SK-N-SH (cell line): ENCODE measurements at places on chromosomes 4 and X. TPM values are rescaled to one million over a fixed set of nuclear protein-coding genes. Genes with fewer than 3 reads are reported as not detected.

GRCh38 chr4:28254003-28254402 lies 1393.4 kb downstream of the STIM2 start:
- no peaks in the 10 kb centered on the region for H3K27me3 ChIP-seq
- H3K4me3 ChIP-seq = no peak overlapping the region
- H3K27ac ChIP-seq = no peak overlapping the region
- no peaks in the 10 kb centered on the region; the same call in 1 of the 2 replicates for H3K4me1 ChIP-seq

GRCh38 chrX:112056476-112056875 lies 26.1 kb downstream of the TRPC5 start:
- H3K27me3 ChIP-seq = no peaks in the 10 kb centered on the region
- no peak overlapping the region for H3K27ac ChIP-seq
- no peaks in the 10 kb centered on the region for H3K4me1 ChIP-seq
- no peaks in the 10 kb centered on the region for H3K36me3 ChIP-seq
- DNase-seq = no peak
- H3K4me3 ChIP-seq = no peak overlapping the region

GRCh38 chr4:81164126-81164525 lies 50.9 kb downstream of the PRKG2 start:
- H3K27me3 ChIP-seq = no peaks in the 10 kb centered on the region
- H3K27ac ChIP-seq = no peak overlapping the region
- no peaks in the 10 kb centered on the region for H3K36me3 ChIP-seq
- no peaks in the 10 kb centered on the region; the same call in 1 of the 2 replicates for H3K4me1 ChIP-seq
- DNase-seq = no peak

- peaks cover 6% of the 10 kb centered on the region for H3K4me1 ChIP-seq
- no peaks in the 10 kb centered on the region for H3K27me3 ChIP-seq
- no peak overlapping the region for H3K4me3 ChIP-seq
- no peak for DNase-seq
These were observed 162.0 kb upstream of the MAB21L2 start for GRCh38 chr4:150419939-150420338.

- peaks cover 17% of the 10 kb centered on the region for H3K4me1 ChIP-seq
- H3K27me3 ChIP-seq = no peaks in the 10 kb centered on the region
- no peaks in the 10 kb centered on the region for H3K36me3 ChIP-seq
These were observed 23.8 kb upstream of the PLAC1 start for GRCh38 chrX:134682081-134682480.

- H3K36me3 ChIP-seq = no peaks in the 10 kb centered on the region
- no peaks in the 10 kb centered on the region for H3K27me3 ChIP-seq
These were observed 22.7 kb downstream of the POU4F2 start for GRCh38 chr4:146661367-146661766.

DNA sequence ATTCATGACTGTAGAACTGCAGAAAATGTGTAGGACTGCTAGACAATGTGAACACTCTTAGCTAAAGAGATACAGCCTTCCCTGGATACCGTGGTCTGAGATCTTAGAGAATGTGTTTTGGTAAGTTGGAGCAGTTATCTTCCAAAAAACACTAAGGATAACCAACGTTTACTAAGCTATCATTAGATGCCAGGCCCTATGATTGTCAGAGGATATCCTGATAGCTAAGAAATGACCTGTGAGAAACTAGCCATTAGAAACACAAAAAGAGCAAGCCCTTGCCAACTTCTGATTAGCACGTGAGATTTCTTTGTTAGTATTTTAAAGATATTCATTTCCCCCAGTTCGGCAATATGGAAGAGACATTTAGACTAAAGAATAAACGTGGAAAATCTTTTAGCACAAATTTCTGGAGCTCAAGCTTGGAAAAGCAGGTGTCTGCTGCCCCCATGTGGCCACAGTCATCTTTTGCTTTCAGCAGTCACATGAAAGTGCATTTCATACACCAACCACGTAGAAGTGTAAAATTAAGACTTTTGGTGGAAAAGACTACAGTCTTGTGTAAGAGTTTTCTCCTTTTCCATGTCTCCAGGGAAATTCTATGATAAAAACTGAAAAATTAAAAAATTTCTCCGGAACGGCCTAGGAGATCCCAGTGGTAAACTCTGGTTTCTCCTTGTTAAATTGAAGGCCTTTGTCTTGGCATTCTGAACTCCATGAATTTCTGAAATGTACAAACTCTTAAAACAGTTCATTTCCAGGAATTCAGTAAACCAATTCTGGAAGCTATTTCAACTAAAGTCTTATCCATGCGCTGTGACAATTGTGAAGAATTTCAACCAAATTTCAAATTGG lies 136.4 kb downstream of the ZNF674 start:
- DNase-seq = peak; percentile 57
- no peak overlapping the region for H3K4me3 ChIP-seq
- 0 out of 2 replicates have a peak, but pooled peaks cover 8% of the 10 kb centered on the region for H3K27me3 ChIP-seq
- peak overlapping the region; percentile 14; the same call in 1 of the 2 replicates for H3K27ac ChIP-seq
- no peaks in the 10 kb centered on the region for H3K4me1 ChIP-seq

DNA sequence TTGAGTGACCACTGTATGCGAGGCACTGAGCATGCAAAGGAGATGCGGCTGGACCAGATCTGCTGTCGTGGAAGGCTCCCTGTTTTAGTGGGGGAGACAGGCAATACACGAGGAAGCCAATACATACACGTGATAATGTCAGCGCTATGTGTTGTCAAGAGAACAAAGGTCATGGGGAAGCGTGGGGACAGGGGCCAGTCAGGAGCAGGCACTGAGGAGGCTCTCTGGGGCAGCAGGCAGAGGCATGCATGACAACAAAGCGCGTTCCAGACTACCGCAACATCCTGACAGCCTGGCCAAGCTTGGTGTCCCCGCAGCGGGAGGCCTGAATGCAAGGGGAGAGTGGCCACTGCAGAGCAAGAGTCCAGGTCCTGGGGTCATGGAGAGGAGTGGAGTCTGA lies 61.9 kb downstream of the DCTD start:
- no peak overlapping the region for H3K4me3 ChIP-seq
- H3K27me3 ChIP-seq = no peaks in the 10 kb centered on the region; the same call in 1 of the 2 replicates
- DNase-seq = no peak
- H3K4me1 ChIP-seq = no peaks in the 10 kb centered on the region

- no peak overlapping the region for H3K4me3 ChIP-seq
- no peaks in the 10 kb centered on the region for H3K27me3 ChIP-seq
- H3K27ac ChIP-seq = no peak overlapping the region
- DNase-seq = no peak
- H3K4me1 ChIP-seq = no peaks in the 10 kb centered on the region
These were observed 48.4 kb downstream of the RWDD4 start for GRCh38 chr4:183610613-183611012.

DNA sequence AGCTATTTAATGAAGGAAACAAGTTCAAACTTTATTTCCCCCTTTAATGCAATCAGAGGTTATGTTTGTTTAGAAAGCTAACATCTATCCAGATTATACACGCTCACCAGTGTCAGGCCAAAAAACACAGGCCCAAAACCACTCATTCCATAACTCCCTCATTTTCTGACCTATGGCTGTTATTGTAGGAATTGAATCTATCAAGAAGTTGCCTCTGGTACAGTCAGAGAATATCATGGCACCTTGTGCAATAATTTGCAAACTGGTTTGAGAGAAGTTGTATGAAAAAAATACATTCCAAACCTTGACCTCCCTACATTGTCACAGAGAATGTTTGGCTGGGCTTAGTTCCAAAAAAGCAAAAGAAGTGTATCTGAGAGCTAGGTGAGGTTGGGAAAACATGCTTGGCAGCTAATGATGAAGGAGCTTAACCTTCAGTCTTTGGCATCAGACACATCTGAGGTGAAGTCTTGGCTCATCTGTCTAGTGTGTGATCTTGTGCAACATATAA lies 591.0 kb downstream of the ANKRD50 start:
- H3K4me3 ChIP-seq = no peak overlapping the region
- no peaks in the 10 kb centered on the region for H3K27me3 ChIP-seq
- H3K4me1 ChIP-seq = no peaks in the 10 kb centered on the region
- no peak overlapping the region for H3K27ac ChIP-seq

DNA sequence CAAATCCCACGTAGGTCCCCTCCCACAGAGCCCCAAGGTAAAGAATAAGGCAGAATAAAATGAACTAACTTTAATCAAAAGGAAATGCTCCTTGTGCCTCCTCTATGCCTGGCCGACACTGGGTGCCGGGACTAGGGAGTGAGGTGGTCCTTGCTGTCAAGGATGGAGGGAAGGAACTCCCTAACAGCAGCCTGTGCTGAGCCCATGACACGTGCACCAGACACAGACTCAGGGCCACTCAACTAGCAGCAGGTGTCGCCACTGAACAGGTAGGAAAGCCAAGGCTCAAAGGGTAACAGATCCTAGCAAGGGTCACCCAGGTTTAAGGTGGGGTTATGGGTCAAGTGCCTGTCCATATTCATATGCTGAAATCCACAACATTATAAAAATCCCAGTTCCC lies 29.2 kb downstream of the MSX1 start:
- H3K4me3 ChIP-seq = no peak overlapping the region
- H3K27ac ChIP-seq = no peak overlapping the region
- H3K4me1 ChIP-seq = no peaks in the 10 kb centered on the region
- peaks cover 8% of the 10 kb centered on the region; the same call in 1 of the 2 replicates for H3K27me3 ChIP-seq
- no peak for DNase-seq

- DNase-seq = no peak
- no peaks in the 10 kb centered on the region for H3K4me1 ChIP-seq
- H3K36me3 ChIP-seq = no peaks in the 10 kb centered on the region
- H3K27ac ChIP-seq = no peak overlapping the region
- H3K4me3 ChIP-seq = no peak overlapping the region
These were observed 52.1 kb downstream of the HTR2C start for GRCh38 chrX:114635986-114636385.

DNA sequence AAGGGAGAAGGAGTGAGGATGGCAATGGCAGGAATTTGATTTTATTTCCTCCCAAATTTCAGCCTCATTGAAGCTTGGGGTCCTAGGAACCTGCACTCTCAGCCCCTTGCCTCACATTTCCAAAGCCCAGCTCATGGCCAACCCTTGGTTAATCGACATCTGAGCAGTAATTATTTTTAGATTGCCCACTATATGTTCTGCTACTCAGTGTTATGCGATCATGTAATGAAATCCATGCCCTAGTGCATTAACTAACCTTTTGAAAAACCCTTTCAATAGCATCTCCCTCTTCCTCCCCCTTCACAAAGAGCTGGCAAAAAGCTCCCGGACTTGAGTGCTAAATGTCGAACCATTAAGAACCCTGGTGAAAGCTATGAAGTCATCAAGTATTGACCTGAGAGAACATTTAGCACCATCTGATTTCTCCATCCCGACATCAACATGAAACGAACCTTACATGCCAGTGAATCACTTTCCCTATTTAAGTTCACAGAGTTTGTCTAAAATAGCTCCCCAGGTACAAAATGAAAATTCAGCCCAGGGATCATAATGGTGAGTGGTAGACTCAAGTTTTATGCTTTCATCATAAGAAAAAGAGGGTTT lies 59.2 kb upstream of the RPS6KA3 start:
- no peak overlapping the region for H3K4me3 ChIP-seq
- no peaks in the 10 kb centered on the region for H3K4me1 ChIP-seq
- no peak overlapping the region for H3K27ac ChIP-seq

DNA sequence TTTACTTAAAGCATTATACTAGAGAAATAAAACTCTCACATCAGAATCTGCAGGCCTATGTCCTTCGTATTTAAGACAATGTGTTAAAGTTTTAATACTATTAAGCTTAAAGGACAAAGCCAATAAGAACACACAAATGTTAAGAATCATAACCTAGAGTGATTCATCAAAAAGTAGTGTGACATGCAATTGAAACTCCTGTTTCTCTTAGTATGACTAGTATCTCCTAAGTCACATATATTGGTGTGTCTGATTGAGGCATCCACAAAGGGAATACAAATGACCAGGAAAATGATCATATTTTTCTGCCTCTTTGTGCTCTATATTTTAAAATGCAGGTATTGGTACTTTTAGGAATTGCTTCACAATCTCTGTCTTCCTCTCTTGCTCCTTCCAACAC lies 23.8 kb downstream of the GPRASP3 start:
- no peaks in the 10 kb centered on the region for H3K27me3 ChIP-seq
- no peak for DNase-seq
- H3K36me3 ChIP-seq = no peaks in the 10 kb centered on the region
- no peak overlapping the region for H3K27ac ChIP-seq
- no peak overlapping the region for H3K4me3 ChIP-seq

DNA sequence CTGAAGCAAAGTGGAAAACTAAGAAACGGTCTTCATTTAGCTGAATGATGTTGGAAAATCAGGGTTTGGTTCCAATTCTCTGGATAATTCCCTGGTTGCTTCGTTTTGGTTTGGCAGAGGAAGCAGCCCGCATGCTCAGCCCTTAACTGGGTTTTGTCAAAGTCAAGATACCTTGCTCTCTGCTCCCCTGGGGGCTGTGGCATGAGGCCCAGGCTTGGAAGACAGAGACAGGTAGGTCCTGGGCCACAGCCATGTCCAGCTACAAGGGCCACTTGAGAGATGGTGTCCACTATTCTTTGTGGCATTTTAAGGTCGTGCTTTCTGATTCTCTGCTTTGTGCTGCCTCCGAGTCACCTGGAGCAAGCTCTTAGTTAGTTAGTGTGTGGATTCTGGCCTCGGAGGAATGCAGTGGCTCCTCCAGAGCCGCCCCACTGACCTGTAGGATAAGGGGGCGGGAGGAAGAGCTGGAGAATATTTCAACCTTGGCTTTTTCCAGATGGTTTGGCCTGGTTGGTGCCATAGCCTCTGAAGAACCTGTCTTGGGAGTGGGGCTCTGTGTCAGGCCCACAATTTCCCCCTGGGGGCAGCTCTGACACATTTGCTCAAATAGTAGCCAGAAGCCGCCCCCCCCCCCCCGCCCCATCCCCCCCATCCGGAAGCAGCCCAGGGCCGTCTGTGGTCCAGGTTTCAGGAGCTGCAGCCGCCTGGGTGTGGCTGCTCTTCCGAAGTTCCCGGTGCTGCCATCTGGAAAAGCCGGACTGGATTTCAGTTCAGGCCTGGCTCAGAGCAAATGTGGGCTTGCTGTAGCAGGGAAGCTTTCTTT lies 147.1 kb downstream of the NHS start:
- H3K36me3 ChIP-seq = no peaks in the 10 kb centered on the region
- peak; percentile 62 for DNase-seq
- H3K27ac ChIP-seq = no peak overlapping the region; the same call in 1 of the 2 replicates
- no peak overlapping the region for H3K4me3 ChIP-seq

DNA sequence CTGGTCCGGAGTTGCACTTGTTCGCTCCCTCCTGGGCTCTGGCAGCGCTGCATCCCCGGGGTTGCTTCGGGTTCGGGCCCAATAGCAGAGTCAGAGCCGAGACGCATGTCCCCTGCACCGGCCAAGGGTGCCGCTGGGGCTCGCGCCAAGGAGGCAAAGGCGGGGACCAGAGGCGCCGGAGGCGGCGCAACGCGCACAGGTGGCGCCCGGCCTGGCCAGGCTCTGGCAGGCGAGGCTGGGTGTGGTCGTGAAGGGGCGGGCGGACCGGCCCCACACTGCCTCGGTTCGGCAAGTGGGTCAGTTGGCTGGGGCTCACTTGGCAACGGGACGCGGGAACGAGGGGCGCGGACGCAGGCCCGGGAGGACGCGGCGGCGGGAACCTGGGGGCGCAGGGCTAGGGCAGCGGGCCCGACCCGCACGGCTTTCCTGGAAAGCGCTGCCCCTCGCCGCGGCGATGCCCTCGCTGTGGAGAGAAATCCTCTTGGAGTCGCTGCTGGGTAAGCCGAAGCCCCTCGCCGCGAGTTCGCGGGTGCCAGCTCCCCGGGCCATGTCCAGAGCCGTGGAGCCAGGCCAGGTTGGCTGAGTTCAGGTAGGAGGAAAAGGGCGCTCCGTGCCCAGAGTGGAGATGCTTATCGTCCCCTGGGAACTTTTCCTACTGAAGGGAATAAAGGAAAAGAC lies at the start of gene CWH43:
Gene CWH43, plus strand, starts transcription at position 300 of the 678 bp plus-strand sequence. Its CDS starts 155 bp downstream, at position 455.
- H3K4me1 ChIP-seq = no peaks in the 10 kb centered on the region
- peak; percentile 22 for DNase-seq
- peaks cover 54% of the 10 kb centered on the region for H3K27me3 ChIP-seq
- H3K27ac ChIP-seq = no peak within 1 kb of the TSS
- H3K36me3 ChIP-seq = no peaks in the 10 kb centered on the region

Gene TCEAL7
- polyA plus RNA-seq = 20.2 and 26.0 TPM in 2 replicates

Gene TGIF2LX
- 5.5 and 7.4 TPM in 2 replicates for polyA plus RNA-seq

Gene PRKG2
- polyA plus RNA-seq = not detected in 2 replicates

Gene XAGE2
- 0.13 TPM in 1 of 2 replicates, not detected in the other for polyA plus RNA-seq

Gene AMBN
- not detected in 2 replicates for polyA plus RNA-seq

Gene TBX22
- polyA plus RNA-seq = not detected in 2 replicates

Gene PASD1
- polyA plus RNA-seq = 0.03 and 0.08 TPM in 2 replicates

Gene IL21
- polyA plus RNA-seq = not detected in 2 replicates

Gene NR3C2
- 0.02 and 0.03 TPM in 2 replicates for polyA plus RNA-seq
